ENCODE measurements at places on chromosomes 16 and 17.

DNA sequence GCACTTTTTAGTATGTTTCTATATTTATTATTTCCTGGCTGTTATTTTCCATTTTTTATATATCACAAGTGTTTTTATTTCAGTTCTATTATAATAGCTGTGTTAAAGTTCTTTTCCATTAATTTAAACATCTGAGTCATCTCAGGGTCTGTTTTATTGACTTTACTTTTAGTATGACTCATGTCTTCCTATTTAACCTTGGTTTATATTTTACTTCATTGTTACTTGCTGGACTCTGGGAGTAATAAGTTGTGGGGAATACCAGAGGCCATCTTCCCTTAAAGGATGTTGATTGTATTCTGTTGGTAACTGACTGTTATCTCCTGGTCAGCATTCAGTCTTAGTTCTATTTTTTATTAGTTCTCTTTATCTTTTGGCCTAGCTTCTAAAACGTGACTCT, 1508.2 kb downstream of the CDH11 start:
- no peak for DNase-seq

- peak; percentile 72 for DNase-seq
These were observed 3.2 kb downstream of the ACSF3 start for GRCh38 chr16:89096768-89097391.

DNA sequence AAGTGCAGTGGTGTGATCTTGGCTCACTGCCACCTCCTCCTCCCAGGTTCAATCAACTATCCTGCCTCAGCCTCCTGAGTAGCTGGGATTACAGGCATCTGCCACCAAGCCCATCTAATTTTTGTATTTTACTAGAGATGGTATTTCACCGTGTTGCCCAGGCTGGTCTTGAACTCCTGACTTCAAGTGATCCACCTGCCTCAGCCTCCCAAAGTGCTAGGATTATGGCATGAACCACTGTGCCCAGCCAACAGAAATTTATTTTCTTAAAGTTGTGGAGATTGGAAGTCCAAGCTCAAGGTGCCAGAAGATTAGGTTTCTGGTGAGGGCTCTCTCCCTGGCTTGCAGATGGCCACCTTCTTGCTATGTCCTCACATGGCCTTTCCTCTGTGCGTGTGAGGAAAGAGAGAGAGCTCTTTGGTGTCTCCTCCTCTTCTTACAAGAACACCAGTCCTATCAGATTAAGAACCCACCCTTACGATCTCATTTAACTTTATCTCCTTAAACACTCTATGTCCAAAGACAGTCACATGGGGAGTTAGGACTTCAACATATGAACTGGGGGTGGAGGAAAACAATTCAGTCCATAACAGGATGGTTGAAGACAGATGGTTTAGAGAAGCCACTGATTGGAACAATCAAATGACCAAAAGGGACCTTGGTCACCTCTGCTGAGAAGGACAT, 31.8 kb downstream of the C16orf82 start:
- DNase-seq, result no peak

DNA sequence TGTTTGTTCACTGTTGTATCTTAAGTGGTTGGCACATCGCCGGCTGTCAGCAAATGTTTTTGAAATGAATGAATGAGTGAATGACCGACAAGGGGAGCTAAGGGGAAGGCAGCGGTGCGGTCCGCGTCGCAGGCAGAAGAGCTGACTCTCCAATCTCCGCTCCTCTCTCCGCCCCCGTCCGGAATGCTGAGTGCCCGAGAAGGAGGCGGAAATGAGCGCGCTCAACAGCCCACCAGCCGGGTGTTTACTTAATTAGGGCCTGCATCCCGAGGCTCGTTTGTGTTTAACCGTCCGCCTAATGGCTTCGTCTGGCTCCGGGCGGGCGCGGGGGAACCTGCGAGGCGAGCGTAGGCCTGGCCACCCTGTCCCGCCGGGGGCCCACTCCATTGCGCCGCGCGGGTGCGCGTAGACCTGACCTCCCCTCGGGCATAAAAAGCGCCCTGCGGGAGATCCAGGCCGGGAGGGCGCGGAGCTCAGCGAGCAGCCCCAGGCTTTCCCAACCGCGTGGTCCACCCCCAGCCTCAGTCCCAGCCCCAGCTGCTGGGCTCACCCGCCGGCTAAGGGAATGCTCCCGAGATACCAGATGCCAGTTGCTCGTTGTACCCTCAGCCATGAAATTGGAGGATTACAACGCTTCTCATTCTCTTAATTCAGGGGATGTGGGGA, 2.5 kb upstream of the CDH3 start:
- no peak for DNase-seq

DNA sequence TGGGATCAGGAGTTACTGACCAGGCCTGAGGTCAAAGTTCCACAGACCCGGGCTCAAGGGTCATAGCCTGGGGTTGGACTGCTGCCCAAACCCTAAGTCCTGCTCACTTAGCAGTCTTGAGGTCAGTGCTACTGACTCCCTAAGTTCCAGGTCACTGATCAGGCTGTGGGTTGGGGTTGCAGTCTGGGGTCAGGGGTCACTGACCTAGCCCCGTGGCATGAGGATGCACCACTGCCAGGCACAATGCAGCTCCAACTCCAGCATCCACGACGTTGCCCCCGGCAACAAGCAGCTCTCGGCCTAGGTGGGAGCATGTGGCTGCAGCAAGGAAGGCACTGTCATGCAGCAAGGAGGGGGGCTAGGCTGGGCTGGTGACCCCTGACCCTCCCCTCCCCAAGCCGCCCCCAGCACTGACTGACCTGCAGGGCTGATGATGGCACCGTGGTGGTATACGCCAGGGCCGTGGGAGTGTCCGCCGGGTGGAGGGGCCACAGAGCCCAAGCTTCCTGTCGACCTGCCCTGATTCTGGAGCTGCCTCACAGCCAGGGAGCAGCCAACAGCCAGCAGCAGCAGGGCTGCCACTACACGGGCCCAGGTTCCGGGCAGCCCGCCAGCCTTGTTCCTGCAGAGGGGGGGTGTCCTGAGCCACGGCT, 1.1 kb downstream of the GGT6 start:
- DNase-seq, result no peak

DNA sequence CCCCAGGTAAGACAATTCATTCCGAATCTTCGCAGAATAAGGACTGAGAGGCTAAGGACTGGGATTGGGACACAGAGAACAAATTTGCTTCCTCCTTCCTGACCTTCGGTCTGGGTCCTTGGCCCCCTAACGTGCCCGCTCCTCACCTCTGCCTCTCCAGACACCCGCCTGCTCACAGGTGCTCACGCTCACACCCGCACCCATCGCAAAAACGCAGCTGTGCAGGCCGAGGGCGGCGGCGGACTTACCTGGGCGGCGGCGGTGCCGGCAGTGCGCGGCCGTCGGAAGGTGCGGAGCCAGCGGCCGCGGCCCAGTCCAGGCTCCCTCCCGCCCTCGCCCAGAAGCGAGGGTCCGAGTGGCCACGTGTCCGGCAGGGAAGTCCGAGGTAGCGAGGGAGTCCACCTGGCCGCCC, 7.1 kb upstream of the HOXB9 start:
- no peak for DNase-seq

GRCh38 chr17:46009681-46010596, 10.9 kb downstream of the STH start:
- no peak for DNase-seq

DNA sequence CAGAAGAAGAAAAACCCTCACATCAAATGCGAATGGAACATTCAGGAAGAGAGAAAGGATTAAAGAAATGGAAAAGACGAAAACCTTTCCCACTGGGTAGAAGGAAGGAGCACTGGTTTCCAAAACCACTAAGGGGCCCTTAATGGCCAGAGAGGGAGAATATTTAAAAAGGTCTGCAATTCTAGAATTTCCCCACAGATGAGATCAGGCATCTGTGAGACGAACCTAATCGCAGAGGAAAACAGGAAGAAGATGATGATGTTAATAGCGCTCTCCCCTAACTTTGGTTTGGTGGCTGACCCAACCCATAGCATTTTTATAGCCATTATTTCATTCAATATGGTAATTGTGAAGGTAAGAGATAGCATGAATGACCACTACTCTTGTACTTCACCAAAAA, 32.8 kb downstream of the XYLT1 start:
- no peak for DNase-seq

- DNase-seq, result no peak
These were observed 15.9 kb downstream of the B9D1 start for GRCh38 chr17:19346351-19347255.
